ENCODE measurements at places on chromosomes 13 and 19.

- DNase-seq, result no peak
Measured at GRCh38 chr19:42233106-42233505, 9.3 kb downstream of the GSK3A start.

DNA sequence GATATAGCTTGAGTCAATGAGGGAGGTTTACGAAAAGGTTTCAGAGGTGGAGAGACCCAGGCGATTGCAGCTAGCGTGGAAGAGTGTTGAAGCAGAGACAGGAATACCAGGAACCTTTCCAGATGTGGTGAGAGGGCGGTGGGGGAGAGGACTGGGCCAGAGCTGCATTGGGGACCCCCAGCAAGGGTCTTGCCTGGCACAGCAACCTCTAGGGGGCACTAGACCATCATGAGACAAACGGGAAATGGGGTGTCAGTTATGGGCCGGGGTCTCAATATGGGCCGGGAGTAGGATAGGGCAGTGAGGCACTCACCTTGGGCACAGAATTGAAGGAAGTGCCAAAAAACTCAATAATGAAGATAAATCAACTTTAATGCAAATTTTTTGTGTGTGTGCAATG is 2.1 kb upstream of the LRP3 start:
- DNase-seq, result no peak

DNA sequence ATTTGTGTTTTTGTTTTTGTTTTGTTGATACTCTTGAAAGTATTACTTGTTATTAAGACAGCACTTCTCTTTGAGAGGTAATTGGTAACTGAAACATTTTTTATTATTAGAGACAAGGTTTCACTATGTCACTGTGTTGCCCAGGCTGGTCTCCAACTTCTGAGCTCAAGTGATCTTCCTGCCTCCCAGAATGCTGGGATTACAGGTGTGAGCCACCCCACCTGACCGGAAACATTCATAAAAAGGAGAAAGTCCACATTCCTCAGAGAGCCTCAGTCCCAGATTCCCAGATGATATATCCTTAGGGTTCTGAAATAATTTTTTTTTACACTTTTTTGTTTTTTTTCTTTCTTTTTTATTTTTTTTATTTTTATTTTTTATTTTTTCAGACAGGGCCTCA is 2.7 kb downstream of the CARM1 start:
- DNase-seq, result no peak

DNA sequence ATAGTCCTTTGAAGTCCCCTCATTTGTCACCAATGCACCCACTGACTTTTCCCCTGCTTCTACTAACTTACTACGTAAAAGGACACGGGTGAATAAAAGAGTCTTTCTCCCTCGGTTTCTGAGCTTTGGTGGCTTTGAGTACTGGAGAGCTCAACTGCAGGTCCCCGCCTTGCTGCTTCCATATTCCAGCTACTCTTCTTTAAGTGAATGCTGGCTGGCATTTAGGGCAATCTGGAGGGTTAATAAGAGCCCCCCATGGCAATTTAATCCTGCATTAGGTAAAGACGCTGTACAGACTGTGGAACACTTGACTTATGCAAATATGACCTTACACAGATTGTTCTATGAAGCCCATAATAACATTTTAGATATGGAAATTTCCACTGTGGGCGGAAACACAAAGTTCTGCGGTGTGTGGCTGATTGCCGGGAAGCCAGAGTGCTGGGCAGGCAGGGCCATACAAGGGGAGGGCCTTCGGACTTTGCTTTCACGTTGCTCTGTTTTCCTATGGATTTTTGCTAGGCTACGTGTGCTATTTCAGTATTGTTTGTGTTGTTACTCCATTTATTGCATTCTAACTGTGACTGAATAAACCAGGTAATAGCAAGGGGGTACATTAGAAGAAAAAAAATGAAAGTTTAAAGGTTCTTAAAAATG is 97.5 kb downstream of the SLC10A2 start:
- DNase-seq, result no peak

DNA sequence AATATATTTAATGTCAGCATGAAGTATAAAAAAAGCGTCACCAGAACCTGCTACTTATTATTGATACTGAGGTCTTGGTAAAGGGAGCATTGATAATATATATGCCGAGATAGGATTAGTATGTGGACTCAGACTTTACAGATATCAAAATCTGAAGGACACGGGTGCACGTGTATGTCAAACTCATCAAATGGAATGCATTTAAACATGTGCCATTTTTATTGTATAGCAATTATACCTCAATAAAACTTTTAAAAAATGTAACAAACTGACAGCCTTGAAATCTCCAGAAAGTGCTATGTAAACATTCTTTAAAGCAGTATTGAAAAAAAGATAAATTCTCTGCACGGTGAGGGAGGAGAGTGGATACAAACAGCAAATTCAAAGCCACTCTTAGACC is 157.9 kb downstream of the RNF17 start:
- no peak for DNase-seq

GRCh38 chr19:39389631-39390414 is 1.1 kb downstream of the PAF1 start:
- no peak for DNase-seq

DNA sequence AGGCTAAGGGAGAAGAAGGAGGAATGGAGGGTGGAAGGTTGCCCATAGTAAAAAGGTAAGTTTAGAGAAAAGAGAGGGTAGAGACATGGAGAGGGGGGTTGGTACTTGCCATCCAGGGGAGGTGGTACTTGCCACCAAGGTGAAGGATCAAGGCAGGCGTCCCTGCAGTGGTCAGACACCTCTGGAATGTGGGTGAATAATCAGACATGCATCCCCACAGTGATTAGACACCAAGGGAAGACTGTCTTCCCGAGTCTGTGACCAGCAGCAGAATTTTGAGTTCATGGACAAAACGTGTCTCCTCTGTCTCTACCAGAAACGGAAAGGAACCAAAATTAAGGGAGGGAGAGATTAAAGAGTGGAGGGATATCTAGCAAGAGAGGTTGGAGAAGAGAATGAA is 27.1 kb upstream of the IGFL1 start:
- DNase-seq, result no peak

- DNase-seq, result peak; percentile 70
Measured at GRCh38 chr13:109870696-109871370, 84.5 kb upstream of the IRS2 start.

GRCh38 chr19:14333101-14333871 is 48.0 kb upstream of the ADGRE5 start:
- peak; percentile 78 for DNase-seq

All from umbilical cord (tissue), 2 donors.